ENCODE measurements at places on chromosomes 2 and 18.

DNA sequence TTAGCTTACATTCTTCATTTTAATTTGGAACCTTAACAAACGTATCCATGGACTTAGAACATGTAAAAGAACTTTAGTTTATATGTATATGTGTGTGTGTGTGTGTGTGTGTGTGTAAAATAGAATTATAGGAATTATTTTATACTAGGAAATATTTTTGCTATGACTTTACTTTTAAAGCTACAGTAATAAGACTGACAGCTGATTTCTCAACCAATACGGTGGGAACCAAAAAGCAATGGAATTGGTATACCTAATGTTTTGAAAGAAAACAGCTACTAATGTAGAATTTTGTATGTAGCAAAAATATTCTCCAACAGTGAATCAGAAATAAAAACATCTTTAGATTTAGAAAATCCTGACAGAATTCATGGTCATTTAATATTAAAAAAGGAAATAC, 146.5 kb upstream of the ARL4C start:
- ATAC-seq = no peak

GRCh38 chr2:71150082-71150816, 19.8 kb downstream of the MPHOSPH10 start:
- no peak for ATAC-seq

- no peak for ATAC-seq
Measured at GRCh38 chr18:50644807-50645206, 84.9 kb downstream of the MAPK4 start.

DNA sequence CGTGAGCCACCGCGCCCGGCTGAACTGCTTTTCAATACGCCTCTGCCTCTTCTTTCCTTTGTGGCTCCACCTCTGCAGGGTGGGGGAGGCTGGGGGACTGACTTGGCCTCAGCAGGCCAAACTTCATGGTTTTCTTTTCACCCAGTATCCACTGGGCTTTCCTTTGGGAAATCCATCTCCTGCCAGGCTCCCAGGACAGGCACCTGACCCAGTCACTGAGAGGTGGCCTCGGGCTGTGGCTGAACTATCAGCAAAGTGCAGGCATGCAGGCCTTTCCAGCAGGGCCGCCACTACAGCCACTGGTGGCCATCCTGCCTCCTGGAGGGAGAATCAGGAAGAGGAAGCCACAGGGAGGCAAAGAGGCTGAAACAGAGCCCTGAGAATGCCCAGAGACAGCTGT, 33.4 kb upstream of the SEMA4C start:
- ATAC-seq = no peak

- ATAC-seq = no peak
Measured at GRCh38 chr2:216796115-216796840, 63.6 kb downstream of the TNP1 start.

DNA sequence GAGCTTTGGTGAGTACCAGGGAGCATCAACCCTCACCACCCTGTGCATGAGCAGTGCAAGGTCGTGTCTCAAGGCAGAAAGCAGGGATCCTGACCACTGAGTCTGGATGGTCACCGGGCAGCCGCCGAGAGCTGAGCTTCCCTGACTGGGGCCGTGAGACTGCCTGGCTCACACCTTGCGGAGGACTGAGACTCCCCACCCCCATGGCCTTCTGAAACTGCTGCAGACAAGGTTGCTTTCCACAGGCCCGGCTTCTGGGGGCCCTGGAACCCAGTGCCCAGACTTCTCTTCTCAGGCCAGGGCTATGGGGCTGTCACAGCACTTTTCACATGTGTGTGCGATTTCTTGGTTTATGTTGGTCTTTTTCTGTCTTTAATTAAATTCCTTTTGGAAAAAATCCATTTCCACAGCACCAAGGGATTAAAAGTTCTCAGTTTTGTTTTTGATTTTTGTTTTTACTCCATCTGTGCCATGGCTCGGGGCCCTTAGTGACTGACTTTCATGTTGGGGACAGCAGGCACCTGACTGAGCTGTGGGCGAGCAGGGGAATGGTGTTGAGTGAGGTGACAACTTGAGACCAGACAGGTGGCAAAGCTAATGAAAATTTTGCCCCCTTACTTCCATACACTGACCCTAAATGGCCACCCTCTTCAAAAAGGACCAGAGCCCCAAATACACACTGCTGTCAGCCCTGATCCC, 297.9 kb downstream of the CYP26B1 start:
- no peak for ATAC-seq

- ATAC-seq = no peak
Measured at GRCh38 chr2:3633089-3633981, 24.7 kb upstream of the ALLC start.

- ATAC-seq = no peak
Measured at GRCh38 chr2:67839242-67839641, 223.6 kb downstream of the C1D start.

DNA sequence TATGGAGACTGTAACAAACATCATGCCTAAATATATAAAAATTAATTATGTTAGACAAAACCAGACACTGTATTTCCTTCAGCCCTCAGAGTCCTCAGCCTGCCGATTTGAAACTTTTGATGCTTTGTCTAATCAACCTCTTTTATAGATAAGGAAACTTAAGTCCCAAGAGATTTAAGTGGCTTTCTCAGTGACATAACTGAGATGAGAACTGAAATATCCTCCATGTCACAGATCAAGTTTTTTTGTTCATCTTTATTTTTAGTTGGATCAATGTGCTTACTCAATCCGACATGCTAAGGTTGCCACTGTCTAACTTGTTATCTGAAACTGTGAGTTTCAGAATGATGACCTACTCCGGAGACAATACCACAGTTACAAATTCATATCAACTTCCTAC, 72.3 kb downstream of the BARD1 start:
- ATAC-seq = peak; percentile 91

DNA sequence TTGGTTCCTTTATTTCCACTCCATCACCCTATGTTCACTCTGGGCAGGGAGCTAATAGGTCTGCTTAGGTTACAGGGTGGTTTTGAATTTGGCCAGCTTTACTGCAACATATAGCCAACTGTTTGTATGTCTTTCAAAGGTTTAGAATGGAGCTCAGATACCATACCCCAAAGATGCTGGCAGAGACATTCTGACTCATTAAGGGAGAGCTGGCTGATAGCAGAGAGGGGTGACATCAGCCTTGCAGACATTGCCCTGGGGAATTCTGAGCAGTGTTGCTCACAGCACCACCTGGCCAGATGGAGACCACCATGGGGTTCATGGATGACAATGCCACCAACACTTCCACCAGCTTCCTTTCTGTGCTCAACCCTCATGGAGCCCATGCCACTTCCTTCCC, 2.1 kb downstream of the PROKR1 start:
- ATAC-seq = peak; percentile 46

DNA sequence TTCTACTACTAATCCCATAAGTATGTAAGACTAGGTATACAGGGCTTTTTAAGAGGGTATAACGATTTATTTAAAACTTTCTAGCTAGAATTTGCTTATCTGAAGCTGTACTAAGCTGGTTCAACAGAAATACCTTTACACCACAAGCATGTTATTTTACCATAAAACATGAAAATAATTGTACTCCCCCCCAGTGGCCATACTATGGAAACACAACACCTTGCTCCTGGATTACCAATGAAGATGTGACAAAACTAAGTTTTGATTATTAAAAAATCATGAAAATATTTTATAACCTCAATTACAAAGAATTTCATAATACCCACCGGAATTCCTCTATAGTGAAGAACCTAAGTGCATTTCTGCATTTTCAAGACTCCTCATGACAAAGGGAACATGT, 27.3 kb downstream of the LPIN2 start:
- peak; percentile 30 for ATAC-seq

GRCh38 chr18:58520969-58521368, 107.9 kb downstream of the ALPK2 start:
- peak; percentile 78 for ATAC-seq

GRCh38 chr2:43222475-43223309, 3.7 kb downstream of the ZFP36L2 start:
- no peak for ATAC-seq

DNA sequence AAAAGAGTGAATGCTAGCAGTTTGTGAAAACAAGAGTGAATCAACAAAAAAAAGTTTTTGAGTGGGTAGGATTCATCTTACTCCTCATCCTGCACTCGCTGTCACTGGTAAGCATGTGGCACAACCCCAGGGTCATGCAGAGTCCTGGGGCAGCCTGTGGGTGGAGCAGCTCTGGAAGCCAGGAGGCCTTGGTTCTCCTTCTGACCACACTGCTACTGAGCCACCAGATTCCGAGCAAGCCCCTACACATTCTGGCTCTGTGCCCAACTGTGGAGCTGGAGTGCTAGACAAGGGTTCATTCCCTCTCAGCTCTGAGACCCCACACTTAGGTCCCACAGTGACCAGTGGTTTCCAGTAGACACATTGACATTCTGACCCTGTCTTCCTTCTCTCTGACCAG, 670.6 kb downstream of the BCL11A start:
- ATAC-seq = no peak

All from activated T-helper 17 cell treated with anti-CD3 and anti-CD28 coated beads, Interleukin-2, amount 50 U/mL, for 72 hours (primary cell).